ENCODE measurements at places on chromosomes 11 and 22.
A peak's percentile ranks its signal among the peaks of the same experiment; 100 is the strongest.

- DNase-seq = no peak
These were observed 164.4 kb downstream of the BRD1 start for GRCh38 chr22:49663311-49663711.

- DNase-seq = no peak
These were observed 49.9 kb downstream of the TENM4 start for GRCh38 chr11:79390923-79391322.

DNA sequence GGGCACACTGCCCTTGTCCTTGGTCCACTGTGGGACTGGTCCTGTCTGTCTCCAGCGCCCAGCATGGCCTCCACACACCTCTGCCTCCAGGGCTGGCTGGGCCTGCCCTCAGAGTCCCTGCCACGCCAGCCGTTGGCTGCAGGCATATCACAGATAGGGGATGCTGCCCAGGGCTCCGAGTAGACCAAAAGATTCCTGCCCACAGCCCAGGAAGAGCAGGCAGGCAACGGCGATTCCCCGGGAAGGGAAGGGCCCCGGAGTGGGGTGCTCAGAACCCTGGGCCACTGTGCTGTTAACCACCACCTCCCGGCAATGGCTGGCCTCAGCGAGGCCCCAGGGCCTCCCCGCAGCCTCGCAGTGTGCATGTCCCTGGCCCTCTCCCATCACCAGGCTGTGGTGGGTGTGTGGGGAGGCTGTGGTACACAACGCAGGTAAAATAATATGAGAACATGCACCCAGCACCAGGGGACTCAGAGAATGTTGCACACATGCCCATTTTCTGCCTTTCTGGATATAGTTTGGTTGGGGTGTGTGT lies 2.2 kb downstream of the IFITM5 start:
- no peak for DNase-seq

GRCh38 chr22:37973271-37974170 lies 10.8 kb downstream of the SOX10 start:
- DNase-seq = no peak

DNA sequence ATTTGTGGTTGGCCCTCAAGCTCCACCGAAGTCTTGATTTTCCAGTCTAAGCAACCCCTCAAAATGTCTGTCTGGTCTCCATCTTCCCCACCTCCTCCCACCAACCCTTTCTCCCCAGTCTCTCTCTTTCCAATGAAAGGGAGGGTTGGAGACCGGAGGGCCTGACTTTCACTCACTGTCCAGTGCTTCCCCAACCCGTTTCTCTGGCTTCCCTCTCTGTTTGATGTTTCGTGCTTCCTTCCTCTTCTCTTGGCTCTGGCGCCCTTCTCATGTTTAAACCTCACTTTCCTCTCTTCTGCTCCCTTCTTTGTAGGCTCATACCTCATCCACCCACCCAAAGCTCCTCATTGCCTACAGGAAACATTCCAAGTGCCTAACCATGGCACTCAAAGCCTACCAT lies 11.1 kb upstream of the VPS37C start:
- no peak for DNase-seq

DNA sequence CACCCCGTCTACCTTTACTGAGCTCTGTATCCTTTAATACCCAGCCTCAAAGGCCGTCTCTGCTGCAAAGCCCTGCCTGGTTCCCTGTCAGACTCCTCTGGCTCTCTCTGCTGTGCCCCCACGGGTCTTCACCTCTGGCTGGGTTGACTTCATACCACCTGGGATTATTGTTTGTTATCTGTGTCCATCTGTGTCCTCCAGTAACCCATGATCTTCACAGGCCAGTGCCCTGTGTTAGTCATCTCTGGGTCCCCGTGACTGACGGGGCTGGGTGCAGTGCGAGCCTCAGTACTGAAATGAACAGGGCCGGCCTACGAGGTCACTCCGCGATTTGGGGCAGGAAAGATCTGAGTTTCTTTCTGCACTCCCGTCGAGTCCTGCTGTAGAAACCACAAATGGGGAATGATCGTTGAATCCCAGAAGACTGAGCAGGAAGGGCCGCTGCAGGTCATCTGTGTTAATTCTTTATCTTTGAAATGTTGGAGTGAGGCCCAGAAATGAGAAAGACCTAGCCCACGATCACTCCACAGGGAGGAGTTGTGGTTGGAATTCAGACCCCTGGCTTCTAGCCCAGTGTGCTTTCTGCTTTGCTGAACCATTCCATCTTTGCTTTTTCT lies 12.3 kb upstream of the TUB start:
- no peak for DNase-seq

DNA sequence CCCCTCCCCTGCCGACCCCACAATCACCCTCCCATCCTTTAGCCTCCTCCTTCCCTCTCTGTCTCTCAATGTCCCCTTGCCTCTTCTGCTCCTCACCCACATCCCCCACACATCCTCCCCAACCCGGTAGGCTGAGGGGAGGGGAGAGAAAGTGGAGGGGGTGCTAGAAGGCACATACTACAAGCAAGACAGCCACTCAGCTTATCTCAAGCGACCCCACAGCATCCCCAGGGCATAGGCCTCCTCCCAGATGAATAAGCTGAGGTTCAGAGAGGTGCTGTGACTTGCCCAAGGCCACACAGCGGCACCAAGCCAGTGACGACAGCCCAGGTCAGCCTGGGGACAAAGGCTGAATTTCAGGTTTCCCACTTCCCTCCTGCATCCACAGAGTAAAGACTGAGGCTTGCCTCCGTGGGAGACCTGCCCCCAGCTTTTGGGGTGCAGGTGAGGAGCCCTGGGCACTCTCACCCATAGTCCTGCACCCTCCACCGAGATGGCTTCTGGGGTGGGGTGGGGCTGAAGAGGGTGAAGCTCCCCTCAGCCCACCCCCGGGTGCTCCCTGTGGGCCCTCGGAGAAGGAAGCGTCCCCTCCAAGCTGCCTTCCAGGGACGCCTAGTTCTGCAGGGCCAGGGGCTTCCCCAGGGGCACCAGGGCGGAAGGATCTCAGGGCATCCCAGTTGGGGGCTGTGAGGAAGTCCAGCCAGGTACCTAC lies 511 bp downstream of the RAC2 start:
- DNase-seq = no peak

- no peak for DNase-seq
These were observed 372.8 kb upstream of the CCDC179 start for GRCh38 chr11:23233075-23233474.

- DNase-seq = no peak
These were observed 720 bp downstream of the PACS1 start for GRCh38 chr11:66070604-66071380.

GRCh38 chr11:70402685-70403084 lies 4.4 kb downstream of the CTTN start:
- no peak for DNase-seq

GRCh38 chr11:106378513-106379179 lies 301.2 kb downstream of the AASDHPPT start:
- no peak for DNase-seq

- peak; percentile 57 for DNase-seq
These were observed at the start of gene AHNAK for GRCh38 chr11:62546244-62546928. Gene AHNAK, minus strand, starts transcription at chr11:62546806. Its CDS starts 10,708 bp downstream, at chr11:62536098.

GRCh38 chr11:100686476-100687053 lies 523 bp upstream of the ARHGAP42 start:
- no peak for DNase-seq

DNA sequence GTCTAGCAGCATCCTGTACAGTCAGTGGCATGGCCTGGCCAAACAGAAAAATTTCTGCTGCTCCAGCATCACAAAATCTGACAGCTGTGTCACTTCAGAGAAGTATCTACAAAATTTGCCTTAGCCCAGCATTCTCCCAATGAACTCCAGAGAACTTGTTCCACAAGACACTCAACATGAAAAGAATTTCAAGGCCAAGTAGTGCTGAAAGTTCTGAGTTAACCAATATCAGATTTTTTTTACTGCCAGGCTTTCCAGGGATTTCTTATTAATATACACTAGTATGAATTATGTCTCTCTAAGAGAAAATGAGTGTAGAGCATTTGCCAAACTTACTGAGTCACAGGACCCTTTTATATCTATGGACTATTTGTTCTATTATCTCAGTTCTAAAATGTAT lies 68.8 kb downstream of the OR5AK2 start:
- no peak for DNase-seq

DNA sequence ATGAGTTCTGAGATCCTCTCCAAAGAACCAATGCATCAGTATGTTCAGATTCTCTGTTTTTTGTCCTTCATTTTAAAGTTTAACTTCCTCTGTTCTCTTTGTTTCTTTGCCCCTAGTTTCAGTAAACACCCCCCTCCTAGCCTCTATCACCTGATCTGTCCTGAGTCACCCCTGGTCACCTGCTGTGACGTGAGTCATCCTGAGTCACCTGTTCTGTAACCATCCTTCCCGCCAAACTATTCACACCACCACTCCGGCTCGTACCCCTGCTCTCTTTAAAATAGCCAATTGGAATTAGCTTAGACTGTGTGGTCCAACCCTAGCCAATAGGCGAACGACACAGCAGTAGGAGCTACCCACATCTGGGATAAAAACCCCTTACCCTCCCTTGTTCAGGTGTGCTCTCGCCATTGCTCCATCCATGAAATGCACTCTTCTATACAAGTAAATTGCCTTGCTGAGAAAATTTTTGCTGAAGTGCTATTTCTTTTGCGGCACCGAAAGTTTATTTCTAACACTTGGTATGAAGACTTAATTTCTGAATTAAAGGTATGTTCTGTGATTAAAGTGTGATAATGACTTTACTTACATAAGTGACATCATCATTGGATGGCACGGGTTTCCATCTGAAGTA lies 318.4 kb downstream of the AASDHPPT start:
- no peak for DNase-seq

DNA sequence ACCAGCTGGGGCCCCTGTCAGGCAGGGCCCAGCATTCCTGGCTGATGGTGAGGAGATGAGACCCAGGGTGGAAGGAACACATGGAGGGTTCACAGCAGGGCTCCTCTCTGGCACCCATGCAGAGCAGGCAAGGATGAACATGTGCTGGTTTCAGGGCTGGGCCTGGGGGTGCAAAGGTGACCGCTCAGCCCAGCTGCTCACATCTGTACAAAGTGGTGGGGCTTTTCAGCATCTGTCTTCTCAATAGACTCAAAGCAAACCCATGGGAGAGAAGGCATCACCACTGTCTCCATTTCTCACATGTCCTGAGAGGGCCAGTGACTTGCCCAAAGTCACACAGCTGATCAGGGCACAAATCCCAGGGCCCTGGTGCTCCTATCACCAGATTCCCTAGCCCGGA lies 27.3 kb upstream of the TCF20 start:
- no peak for DNase-seq

GRCh38 chr11:121323046-121323607 lies 30.6 kb downstream of the SC5D start:
- no peak for DNase-seq

DNA sequence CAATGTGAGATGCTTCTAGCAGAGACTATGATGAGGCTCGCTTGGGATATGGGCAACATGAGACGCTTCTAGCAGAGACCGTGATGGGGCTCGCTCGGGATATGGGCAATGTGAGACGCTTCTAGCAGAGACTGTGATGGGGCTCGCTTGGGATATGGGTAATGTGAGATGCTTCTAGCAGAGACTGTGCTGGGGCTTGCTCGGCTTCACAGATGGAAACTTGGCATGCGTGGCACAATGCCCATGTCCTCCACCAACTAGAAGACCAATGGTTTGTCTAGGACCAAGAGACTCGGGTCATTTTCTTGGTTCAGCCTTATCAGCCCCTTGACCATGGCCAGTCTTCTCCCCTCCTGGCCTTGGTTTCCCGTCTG lies 7.1 kb downstream of the MYEOV start:
- DNase-seq = no peak

- peak; percentile 64 for DNase-seq
These were observed 12.3 kb upstream of the HDHD5 start for GRCh38 chr22:17171153-17172028.

DNA sequence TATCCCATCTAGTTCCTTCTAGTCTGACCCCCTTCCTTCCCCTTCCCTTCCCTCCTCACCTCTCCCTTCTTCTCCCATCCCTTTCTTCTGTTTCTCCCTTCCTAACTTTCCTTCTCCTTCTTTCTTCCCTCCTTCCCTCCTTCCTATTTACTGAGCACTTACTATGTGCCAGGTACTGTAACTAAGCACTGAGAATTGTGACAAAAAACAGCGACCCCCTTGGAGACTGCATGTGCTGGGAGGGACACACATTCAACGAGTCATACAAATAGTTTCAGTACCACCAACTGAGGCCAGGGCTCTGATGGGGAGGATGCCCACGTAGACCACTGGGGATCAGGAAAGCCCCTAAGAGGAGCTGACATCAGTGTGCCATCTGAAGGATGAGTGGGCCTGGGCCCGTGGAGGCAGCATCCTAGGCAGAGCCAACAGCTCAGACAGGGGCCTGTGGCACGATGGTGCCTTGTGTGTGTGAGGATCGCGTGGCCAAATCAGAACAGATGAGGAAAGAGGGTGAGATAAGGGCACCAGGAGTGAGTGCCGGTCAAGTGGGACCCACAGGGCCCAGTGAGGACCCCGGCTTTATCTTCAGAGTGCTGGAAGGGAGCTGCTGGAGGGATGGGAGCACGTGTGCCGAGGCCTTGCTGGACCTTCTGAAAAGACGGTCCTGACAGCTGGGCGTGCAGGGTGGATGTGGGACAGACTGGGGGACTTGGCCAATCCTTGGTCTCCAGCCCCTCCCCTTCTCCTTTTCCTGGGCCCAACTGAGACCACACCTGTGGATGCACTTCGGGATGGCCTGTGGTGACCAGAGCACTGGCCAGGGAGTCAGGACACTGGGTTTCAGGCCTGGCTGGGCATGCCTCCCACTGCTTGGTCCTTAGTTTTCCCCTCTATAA lies 38.4 kb upstream of the CRYBB3 start:
- DNase-seq = no peak

DNA sequence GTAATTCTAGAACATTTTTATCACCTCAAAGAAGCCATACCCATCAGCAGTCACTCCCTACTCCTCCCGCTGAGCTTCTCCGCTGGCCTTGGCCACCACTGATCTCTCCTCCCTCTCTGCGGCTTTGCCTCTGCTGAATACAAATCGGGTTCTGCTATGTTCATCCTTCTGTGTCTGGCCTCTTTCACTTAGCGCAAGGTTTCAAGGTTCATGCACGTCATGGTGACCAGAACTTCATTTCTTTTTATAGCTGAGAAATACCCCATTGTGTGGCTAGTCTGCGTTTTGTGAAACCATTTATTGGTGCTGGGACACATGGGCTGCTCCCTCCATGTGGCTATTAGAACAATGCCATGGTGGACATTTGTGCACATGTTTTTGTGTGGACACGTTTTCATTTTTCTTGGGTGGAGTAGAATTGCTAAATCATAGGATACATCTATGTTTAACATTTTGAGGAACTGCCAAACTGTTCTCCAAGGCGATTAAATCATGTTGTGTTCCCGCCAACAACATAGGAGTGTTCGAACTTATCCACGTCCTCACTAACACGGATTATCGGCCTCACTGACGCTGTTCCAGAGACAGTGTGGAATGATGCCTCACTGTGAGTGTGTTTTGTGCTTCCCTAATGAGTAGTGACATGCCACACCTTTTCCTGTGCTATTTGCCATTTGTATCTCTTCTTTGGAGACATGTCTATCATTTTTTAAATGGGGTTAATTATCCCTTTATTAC lies 24.2 kb upstream of the KRTAP5-6 start:
- no peak for DNase-seq

GRCh38 chr11:13717331-13717730 lies 48.9 kb downstream of the FAR1 start:
- DNase-seq = no peak

DNA sequence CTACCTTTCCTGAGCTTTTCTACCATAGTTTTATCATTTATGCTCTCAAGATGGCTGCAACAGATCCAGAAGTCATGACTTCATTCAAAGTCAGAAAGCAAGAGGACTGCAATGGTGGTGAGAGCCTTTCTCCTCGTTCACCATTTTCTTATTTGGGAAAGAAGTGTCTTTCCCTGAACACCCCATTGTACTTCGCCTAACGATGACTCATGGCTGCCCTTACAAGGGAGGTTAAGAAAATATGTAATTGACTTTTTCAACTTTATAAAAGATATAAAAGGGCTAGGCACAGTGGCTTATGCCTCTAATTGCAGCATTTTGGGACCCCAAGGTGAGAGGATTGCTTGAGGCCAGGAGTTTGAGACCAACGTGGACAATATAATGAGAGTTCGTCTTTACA lies 541.7 kb downstream of the METTL15 start:
- DNase-seq = no peak
